ENCODE measurements at places on chromosomes 16 and 17.

- no peak for DNase-seq
These were observed 34.6 kb downstream of the KANSL1 start for GRCh38 chr17:46158323-46159296.

GRCh38 chr17:80963812-80964543 is 27.7 kb upstream of the CHMP6 start:
- no peak for DNase-seq

- DNase-seq: no peak
These were observed 2.4 kb downstream of the BCL6B start for GRCh38 chr17:7025245-7025644.

GRCh38 chr17:77304051-77304745 is 163.4 kb downstream of the SEC14L1 start:
- DNase-seq: no peak

DNA sequence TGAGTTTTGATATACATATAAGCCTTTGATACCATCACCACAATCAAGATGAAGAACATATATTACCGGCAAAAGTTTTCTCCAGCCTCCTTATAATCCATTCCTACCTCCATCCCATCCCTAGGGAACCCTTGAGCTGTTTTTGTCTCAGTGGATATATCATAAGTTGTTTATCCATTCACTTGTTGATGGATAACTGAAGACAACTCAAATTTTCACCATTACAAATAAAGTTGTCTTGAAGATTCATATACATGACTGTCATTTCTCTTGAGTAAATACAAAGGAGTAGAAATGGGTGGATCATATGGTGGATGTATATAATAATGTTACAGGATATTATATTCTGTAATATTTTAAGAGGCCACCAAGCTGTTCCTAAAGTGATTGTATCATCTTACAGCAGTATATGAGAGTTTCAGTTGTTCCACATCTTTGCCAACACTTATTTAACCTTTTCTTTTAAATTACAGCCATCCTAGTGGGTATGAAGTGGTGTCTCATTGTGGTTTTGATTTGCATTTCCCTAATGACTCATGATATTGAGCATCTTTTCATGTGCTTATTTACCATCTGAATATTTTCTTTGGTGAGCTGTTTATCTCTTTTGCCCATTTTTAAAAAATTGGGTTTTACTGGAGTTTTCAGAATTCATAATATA is 17.4 kb downstream of the NF1 start:
- no peak for DNase-seq

DNA sequence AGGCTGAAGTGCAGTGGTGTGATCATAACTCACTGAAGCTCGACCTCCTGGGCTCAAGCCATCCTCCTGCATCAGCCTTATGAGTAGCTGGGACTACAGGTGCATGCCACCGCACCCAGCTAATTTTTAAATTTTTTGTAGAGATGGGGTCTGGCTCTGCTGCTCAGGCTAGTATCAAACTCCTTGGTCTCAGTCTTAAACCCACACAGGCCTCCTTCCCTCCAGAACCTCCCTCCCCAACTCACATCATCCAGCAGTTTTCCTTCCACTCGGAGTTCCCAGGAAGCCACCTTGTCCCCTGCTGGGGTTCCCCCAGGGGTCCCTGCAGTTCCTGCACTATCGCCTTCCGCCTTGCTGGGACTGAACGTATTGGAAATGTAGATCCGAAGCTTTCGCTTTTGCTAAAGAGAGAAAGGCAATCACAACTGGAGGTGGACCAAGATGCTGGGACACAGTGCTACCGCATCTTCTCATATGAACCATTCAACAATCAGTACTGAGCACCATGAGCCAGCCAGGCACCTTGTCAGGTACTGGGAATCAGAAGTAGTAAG is 7.2 kb downstream of the SMARCD2 start:
- no peak for DNase-seq

- no peak for DNase-seq
These were observed 11.8 kb upstream of the FAM171A2 start for GRCh38 chr17:44375196-44376017.

- no peak for DNase-seq
These were observed 12.9 kb downstream of the SCNN1G start for GRCh38 chr16:23195366-23195978.

DNA sequence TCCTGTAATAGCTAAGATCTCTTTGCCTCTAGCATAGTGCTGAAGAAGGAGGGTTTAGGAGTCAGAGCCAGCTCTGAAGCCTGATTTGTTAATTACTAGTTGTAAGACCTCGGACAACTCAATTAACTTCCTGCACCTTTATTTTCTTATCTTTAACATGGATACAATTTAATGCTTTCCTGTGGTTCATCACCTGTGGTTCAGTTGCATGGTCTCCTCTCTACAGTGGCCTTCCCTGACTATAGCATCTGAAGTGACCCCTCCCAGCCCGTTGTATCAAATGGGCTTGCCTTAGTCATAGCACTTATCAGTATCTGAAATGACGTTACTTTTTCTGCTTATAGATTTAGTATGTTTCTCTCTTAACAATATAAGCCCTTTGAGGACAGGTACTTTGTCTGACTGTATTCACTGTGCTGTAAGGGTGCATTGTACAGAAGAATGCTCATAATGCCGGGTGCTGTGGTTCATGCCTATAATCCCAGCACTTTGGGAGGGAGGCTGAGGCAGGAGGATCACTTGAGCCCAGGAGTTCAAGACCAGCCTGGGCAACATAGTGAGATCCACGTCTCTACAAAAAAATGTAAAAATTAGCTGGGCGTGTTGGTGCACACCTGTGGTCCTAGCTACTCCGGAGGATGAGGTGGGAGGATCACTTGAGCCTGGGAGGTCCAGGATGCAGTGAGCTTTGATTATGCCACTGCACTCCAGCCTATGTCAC is 2.6 kb upstream of the NDE1 start:
- DNase-seq: no peak

DNA sequence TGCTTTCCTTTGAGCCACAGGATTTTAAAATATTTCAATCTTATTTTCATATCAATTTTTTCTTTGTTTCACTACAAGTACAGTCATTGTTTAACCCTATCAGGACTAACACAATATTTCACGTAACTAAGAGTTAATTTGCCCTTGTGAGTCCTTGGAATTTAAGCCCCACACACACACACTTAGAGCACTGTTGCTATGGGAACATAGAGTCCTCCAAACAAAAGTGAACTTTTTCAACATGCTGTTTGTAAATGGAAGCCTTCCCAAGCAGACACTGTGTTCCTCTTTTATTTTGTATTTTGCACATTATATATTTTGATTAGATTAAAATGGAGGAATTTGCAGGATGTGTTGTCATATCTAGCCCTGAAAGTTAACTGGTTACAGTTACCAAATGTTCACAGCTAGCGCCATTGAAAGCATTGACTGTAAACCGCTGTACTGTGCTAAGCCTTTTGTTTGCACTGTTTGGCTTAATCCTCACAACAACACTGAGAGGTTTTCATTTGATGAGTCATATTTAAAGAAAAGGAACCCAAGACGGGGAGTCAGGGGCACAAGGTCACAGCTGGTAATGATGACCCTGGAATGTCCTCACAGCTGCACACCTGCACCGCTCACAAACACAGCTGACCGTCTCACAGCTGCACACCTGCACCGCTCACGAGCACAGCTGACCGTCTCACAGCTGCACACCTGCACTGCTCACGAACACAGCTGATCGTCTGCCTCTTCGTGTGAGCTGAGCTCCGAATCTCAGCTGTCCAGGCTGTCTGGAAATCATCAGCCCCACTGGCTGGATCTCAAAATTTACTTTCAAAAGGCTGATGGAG is 6.3 kb downstream of the HSBP1 start:
- no peak for DNase-seq

- no peak for DNase-seq
These were observed 31.9 kb downstream of the CACNG1 start for GRCh38 chr17:67076290-67076689.

GRCh38 chr17:47644324-47644723 is 5.4 kb upstream of the KPNB1 start:
- DNase-seq: no peak

DNA sequence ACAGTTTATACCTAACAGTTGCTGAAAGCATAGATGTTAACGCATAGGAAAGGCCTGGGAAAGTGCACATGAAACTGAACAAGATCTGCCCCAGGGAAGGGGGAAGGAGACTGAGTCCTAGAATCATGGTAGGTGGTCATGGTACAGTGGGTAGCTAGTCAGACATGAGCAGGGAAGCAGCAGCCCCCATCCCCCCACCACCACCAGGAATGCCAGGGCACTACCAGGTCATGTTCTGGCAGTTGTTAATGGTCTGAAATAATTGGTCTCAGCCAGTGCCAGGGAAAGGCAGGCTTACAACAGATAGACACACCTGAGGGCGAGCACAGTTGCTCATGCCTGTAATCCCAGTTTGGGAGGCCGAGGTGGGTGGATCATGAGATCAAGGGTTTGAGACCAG is 185.2 kb downstream of the CPPED1 start:
- no peak for DNase-seq

DNA sequence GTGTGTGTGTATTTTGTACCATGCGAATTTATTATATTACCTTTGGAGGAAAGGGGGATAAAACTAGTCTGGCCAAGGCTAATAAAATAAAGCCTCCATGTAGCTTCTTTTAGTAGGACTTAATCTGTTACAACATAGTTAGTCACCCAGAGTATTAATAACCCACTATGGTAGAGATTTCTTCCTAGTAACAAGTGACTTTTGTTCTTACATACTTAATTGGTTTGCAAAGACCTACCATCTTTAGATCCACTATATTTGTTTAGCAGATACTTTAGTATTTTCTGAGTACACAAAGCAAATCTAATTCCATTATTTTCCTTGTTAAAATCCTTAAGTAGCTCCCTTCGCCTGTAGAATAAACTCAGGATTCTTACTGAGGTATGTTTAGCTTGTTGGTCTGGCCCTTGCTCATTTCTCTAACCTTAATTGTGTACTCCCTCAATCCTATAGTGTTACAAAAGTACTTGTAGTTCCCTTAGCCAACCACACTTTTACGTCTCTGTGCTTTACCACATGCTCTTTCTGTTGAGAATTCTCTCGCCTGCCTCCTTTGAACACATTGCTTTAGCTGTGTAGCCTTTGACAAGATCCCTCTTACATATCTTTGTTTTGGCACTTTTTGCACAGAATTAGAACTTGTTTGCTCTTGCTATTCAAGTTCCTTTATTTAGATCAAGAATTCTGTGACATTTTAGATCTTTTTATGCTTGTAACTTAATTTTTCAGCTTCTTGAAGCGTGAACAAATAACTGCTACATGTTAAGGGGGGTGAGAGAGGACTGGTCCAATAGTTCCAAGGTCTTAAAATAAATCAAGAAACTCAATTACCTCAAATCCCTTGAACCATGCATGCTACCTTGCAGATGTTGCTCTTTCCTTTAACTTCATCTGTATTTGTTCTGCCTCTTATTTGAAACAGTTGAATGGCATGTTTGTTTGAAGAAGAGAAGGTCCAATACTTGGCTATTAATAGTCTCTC is 23.8 kb downstream of the CLTC start:
- DNase-seq: no peak

- peak; percentile 70 for DNase-seq
These were observed 749 bp downstream of the GRIN2A start for GRCh38 chr16:10181196-10182162.

- no peak for DNase-seq
These were observed 46.8 kb downstream of the BRIP1 start for GRCh38 chr17:61816538-61816937.

- no peak for DNase-seq
These were observed 80.8 kb downstream of the SOCS1 start for GRCh38 chr16:11175106-11175786.

DNA sequence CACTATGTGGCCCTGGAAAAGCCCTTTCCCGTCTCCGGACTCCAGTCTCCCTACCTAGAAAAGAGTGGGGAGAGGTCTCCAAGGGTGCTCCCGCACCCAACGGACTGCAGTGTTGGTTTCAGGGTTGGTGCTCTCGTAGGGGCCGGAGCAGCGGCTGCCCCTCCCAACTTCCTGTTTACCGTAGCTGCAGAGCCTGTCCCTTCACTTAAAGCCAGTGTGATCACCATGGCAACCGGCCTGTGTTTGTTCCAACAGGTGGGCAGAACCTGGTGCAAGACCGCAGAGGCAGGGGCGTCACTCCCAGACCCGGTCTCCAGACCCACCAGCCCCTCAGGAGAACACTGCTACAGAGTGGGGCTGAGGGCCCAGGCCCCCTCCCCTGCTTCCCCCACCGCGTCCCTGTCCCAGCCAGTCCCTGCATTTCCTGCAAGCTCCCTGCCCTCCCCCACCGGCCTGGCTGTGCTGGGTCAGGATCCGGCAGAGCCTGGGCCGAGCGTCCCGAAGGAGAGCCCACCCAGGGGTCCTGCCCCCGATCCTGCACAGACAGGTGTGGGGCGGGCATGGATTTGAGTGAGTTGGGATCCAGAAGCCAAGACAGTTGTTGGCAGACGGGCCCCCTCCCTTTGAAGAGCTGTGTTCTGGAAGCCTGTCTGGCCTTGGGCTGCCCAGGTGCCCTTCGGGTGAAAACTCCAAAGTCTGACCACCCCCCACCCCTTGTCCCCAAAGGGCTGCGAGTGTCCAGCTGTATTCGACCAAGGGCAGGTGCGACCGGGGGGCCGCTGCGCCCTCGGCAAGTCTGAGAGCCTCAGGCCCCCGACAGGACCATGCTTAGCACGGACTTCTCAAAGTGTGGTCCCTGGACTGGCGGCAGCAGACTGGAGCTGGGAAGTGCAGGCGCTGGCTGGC is 1.5 kb upstream of the BAIAP3 start:
- peak; percentile 96 for DNase-seq

DNA sequence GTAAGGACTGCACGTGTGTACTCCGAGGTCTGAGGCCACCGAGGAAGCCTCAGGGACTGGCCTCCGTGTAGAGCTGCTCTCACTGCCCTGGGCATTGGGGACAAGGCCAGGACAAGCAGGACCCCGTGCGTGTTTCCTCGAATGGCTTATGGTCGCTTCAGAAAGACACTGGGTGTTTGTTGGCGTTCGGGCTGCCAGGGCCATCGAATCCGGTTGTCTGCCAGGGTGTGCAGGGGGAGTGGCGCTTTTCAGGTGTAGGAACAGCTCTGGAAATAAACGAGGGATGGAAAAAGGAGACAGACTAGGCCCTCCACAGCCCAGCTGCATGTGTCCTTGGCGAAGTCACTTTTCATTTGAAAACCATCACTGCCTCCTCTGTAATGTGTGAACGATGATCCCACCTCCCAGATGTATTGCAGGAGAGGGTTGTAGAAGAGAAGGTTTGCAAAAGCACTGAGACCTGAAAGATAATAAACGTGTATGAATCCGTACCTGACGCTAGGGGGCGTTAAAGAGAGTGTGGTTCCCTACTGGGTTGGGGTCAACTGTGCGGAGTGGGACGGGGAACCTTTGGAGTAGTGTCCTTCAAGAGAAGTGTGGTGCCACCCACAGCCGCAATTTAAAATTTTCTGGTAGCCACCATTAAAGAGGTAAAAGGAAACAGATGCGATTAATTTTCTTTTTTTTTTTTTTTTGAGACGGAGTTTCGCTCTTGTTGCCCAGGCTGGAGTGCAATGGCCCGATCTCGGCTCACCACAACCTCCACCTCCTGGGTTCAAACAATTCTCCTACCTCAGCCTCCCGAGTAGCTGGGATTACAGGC is 2.1 kb upstream of the ZSCAN10 start:
- DNase-seq: no peak

DNA sequence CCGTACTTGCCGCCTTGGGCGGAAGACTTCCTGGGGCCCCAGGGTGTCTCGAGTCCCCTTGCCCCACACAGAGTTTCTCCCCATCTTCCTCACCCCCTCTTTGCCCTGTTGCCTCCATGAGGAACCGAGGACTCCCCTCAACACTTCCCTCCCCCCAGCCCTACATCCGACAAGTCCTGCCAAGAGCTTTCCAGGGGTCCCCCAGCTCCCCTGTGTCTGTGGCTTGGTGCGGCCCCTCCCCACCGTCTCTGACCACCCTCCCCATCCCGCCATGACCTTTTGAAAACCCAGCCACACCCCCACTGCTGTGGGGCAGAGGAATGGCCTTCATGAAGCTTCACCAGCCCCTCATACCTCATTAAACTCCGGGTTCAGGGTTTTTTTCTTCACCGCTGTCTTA is 11.4 kb downstream of the SCGB1C2 start:
- DNase-seq: no peak
